Stomach (tissue), 19 donors: ENCODE measurements at places on chromosomes 11 and 22. TPM values are rescaled to one million over a fixed set of nuclear protein-coding genes. Genes with fewer than 3 reads are reported as not detected.

Gene CHRM1
- polyA plus RNA-seq, result 0.12 TPM

Gene NECTIN1
- polyA plus RNA-seq, result 3.1 TPM

Gene THOC5
- 21.8 TPM for polyA plus RNA-seq

Gene BATF2
- 3.4 TPM for polyA plus RNA-seq

Gene MOV10L1
- 0.46 TPM for polyA plus RNA-seq

Gene HTR3B
- not detected for polyA plus RNA-seq

Gene LINC01488
- polyA plus RNA-seq, result not detected

- DNase-seq, result no peak
Measured at GRCh38 chr11:102703826-102704493, 1.6 kb downstream of the MMP27 start.

DNA sequence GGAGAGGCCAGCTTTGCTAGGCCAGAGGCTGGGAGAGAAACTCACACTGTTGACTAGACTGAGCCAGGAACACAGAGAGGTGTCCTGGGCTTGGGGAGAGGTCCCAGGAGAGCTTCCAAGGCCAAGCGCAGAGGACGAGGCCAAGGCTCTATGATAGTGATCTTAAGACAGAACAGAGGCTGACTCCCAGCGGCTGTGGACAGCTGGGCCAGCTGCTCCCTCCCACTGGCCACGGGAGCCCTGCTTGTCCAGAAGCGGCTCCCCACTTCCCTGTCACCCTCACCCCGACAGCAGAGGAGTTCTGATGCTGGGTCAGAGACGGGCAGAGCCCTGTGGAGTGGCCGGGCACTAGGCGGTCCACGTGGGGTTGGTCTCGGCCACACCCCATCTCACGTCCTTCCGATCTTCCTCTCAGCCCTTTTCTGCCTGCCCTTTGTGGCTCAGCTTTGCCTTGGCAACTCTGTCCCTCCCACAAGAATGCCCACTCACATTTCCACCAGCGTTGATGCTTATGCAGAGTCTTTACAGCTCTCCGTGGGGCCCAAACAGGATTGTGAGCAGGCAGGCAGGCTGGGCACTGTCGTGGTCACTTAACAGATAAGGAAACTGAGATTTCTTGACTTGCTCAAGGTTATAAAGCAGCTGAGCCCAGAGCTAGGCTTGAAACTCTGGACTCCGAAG is 68.2 kb downstream of the FBXO7 start:
- DNase-seq, result no peak

- DNase-seq, result no peak
Measured at GRCh38 chr11:122123263-122123929, 7.4 kb upstream of the BLID start.

GRCh38 chr22:42907404-42908373 is 50.6 kb upstream of the ARFGAP3 start:
- DNase-seq, result no peak

DNA sequence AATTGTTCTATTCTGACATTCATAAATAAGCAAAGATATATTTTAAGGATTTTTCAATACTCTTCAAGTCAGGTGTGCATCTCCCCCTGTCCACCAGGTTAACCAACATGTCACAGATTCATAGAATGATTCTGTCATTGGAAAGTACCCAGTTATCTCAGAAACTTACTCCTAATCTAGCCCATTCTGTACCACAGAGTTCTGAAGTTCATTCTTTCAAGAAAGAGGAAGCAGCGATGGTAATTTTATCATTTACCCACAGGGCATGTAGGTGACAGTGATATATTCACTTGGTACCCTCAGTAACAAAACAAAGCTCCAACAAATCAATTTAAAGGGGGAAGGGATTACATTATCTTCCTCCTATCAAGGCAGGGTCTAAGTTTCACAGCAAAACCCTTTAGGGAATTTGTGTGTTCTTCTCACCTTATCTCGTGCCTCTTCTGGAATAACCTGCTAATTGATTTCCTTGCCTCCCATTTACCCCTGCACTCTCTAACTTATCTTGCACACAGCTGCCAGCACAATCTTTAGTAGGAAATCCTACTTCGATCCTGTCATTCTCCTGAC is 19.0 kb upstream of the MPPED2 start:
- no peak for DNase-seq

- DNase-seq, result no peak
Measured at GRCh38 chr22:37760152-37760551, 47.6 kb upstream of the GCAT start.

- DNase-seq, result peak; percentile 57
Measured at GRCh38 chr11:12216041-12216451, 105.7 kb downstream of the MICAL2 start.

DNA sequence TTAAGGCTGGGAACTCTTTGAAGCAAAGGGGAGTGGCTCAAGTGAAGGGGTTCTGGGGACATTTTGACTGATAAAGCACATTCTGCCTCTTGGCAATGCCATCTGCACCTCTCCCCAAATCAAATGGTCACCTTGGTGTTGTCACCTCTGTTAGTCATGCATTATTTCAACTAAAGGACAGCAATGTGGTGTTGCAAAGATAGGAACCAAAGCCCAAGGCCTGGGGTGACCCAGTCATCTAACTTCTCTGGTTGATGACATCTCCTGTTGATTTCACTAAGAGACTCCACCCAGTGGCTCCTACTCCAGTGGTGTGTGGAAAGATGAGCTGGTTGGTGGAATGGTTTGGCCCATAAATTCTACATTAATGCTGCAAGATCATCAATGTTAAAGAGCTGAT is 7.8 kb upstream of the MS4A1 start:
- no peak for DNase-seq

GRCh38 chr11:12189543-12190235 is 79.3 kb downstream of the MICAL2 start:
- no peak for DNase-seq

- DNase-seq, result no peak
Measured at GRCh38 chr11:57484141-57484710, 23.9 kb downstream of the RTN4RL2 start.

- no peak for DNase-seq
Measured at GRCh38 chr11:129855086-129855485, 39.4 kb downstream of the TMEM45B start.

DNA sequence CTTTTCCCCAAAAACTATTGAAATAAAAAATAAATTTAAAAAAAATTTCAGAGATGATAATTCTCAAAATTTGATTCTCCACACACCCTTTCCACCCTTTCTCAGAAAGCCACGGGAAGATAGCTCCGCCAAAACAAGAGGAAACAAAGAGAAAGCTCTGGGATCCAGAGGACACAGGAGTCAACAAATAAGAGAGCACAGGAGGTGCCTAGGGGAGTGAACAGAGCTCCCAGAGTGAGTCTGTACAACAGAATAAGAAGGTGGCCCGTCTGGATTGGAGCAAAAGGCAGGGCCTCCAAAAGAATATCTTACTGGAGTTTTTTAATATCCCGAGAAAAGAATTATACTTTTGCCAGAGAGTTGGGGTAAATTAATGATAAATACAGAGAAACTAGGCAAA is 96.3 kb upstream of the DRD2 start:
- no peak for DNase-seq

DNA sequence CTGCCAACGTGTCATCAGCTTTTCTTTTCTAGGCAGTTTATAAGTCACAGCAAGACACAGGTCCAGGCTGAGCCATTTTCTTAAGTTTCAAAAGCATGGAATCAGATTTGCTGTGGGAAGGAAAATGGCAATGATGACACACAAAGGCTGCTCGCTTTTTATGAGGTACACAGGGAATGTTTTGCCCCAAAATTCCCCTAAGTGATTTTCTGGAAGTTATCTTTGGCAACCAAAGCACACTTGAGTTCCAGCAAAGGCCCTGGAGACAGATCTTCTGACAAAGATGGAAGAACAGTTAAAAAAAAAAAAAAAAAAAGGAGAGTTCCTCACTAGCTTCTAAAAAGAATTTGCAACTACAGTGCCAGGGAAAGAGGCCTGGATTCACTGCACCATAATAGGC is 260.8 kb downstream of the LARGE1 start:
- no peak for DNase-seq
